ENCODE measurements at places on chromosomes 1 and 21.
A peak's percentile ranks its signal among the peaks of the same experiment; 100 is the strongest.

GRCh38 chr1:227938911-227939790 lies 8.6 kb downstream of the WNT9A start:
- no peak for DNase-seq

GRCh38 chr1:79373481-79374125 lies 367.1 kb upstream of the ADGRL4 start:
- no peak for DNase-seq

DNA sequence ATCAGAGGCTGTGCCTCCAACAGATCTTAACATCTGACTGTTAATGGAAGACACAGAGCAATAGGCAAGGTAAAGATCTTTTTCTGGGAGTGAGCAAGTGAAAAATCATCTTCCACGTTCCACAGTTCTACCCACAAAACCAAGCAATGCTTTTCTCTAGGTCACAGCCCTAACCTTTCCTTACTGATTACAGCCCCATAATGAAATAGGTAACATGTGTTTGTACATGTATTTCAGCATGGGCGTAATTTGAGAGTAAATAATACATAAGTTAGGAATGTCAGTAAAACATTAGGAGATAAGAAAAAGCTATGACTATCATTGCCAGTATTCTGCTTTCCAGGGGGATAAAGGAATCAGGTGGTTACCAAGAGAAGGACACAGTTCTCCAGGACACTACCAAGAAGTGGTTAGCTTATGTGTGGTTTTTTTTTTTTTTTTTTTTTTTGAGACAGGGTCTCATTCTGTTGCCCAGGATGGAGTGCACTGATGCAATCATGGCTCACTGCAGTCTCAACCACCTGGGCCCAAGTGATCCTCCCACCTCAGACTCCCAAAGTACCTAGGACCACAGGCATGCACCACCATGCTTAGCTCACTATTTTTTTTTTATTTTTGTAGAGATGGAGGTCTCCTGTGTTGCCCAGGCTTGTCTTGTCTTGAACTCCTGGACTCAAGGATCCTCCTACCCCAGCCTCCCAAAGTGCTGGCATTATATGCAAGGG lies 72.0 kb downstream of the DAP3 start:
- DNase-seq: no peak

GRCh38 chr1:180053594-180054567 lies 99.3 kb downstream of the CEP350 start:
- no peak for DNase-seq

- no peak for DNase-seq
These were observed 102.0 kb upstream of the COA6 start for GRCh38 chr1:234271243-234271606.

GRCh38 chr1:209613400-209614150 lies 30.1 kb downstream of the CAMK1G start:
- no peak for DNase-seq

DNA sequence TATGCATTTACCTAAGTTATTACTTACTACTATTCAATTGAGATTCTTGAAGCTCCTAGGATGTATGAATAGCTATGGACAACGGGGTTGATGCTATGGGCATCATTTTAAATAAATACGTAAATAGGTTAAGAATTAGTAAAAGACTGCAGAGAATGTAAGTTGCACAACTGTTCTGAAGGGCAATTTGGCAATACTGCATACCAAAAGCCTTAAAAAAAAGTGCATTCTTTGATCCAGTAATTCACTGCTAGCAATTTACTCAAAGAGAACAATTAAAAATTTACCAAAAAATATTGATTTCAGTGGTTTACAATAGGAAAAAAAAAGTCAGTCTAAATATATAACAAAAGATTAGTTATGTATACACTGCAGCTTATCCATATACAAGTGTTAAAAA lies 3.5 kb downstream of the ARPC5 start:
- no peak for DNase-seq

- no peak for DNase-seq
These were observed 3.5 kb downstream of the PPM1J start for GRCh38 chr1:112711670-112712069.

DNA sequence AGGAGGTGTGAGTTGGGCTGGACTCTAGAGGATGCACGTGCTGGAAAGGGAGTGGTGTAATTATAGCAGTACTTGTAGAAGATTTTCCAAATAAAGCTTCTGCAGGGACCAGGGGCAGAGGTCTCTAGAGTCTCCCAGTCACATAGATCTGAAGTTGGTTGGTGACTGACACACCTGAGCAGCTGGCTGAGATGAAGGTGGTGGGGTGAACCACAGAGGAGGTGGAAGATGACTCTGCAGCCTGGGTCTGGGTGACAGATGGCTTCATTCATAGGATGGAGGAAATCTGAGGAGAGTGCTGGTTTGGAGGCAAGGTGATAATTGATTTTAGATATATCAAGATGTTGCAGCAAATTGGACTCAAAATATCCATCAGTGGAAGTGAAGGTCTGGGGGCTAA lies 178.9 kb upstream of the IVNS1ABP start:
- DNase-seq: no peak

DNA sequence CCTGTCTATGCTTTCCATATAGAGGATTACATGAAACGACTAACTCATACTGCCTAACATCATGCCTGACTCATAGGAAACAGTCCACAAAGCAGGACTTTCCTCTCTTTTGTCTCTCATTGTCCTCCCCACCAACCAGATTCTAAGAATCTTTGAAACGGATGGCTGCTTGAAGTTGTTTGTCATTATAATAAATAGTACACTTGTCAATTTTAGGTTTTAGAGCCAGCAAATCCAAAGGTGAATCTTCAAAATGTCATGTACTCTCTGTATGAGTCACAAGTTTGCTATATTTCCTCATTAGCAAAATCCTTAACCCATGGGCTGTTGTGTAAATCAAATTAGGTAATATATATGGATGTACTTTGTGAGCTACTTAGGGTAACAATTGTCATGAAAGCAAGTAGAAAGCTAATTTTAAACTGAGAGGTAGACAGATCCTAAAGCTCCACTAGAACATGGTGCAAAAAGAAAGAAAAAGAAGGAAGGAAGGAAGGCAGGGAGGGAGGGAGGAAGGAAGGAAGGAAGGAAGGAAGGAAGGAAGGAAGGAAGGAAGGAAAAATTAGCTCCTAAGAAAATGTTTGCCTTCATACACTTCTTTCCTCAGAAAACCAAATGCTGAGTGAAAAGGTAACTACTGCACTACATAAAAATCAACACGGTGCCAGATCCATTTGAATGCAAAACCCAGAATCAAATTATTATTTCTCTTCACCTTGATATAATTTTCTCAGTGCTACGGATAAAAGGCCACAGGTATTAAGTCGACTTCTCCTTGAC lies 129.5 kb upstream of the PRMT6 start:
- DNase-seq: no peak

GRCh38 chr1:208868554-208868953 lies 624.4 kb upstream of the PLXNA2 start:
- no peak for DNase-seq

- no peak for DNase-seq
These were observed 79.2 kb downstream of the MAN1C1 start for GRCh38 chr1:25695771-25696311.

- no peak for DNase-seq
These were observed 204.8 kb downstream of the SETD4 start for GRCh38 chr21:35855484-35855883.

- DNase-seq: no peak
These were observed 8.4 kb upstream of the SLC19A1 start for GRCh38 chr21:45550522-45551210.

GRCh38 chr1:77899647-77900320 lies 11.4 kb downstream of the NEXN start:
- DNase-seq: no peak

DNA sequence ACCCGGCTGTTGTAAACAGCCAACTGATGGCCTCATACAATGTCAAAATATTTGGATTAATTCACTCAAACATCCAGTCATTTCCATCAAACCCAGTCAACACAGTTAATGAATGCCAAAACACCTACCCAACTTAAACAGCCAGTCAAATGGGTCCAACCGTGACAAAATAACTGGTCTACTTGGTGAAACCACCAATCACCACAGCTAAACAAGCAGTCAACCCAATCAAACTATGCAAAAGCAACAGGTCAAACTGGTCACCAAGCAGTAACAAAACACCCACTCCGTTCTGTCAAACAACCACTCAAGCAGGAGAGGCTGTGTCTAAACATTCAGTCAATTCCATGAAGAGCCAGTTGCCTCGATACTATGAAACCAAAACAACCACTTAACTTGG lies 119.2 kb downstream of the FOXD2 start:
- DNase-seq: no peak

DNA sequence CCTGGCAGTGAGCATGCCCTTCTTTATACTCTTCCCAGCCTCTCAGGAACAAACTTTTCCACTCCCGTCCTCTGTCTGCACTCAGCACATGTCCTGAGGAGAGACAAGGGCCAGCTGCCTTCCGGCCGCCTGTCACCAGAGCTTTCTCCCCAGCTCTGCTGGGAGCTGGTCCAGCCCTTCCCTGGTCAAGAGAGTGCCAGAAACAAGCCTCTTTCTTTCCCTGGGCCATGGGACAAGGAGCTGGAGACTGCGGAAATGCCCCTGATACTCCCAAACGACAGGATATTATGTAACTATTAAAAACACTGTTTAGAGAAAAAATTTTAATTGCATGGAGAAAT lies 10.4 kb downstream of the LAMB3 start:
- no peak for DNase-seq

DNA sequence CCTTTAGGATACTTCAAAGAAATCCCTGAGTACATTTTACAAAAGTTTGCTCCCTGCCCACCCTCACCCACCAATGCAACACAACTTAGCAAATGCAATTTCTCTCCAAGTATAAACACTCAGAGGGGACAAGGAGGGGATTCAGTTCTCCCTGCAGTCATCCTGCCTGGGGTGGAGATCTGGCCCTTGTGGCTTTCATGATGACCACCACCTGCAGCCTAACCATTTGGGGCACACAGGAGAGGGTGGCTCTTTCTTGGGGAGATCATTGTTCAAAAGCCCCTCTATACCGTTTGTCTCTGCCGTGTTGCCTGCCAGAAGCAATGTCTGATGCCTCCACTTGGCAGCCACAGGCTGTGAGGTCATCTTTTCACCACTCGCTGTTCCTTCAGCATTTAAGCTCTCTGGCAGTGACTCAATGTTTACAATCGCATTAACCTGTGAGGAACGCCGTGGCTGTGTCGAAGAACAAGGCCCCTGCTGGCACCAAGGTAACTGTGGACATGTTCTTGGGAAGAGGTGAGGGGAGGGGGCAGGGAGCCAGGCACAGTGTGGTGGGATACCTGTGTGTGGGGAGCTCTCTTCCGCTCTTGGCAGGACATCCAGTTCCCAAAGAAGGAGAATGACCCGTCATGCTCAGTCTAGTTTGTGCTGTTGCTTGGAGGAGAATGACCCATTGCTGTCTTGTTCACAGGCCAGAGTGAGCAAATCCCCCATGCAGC lies 103.9 kb upstream of the DUSP10 start:
- no peak for DNase-seq

DNA sequence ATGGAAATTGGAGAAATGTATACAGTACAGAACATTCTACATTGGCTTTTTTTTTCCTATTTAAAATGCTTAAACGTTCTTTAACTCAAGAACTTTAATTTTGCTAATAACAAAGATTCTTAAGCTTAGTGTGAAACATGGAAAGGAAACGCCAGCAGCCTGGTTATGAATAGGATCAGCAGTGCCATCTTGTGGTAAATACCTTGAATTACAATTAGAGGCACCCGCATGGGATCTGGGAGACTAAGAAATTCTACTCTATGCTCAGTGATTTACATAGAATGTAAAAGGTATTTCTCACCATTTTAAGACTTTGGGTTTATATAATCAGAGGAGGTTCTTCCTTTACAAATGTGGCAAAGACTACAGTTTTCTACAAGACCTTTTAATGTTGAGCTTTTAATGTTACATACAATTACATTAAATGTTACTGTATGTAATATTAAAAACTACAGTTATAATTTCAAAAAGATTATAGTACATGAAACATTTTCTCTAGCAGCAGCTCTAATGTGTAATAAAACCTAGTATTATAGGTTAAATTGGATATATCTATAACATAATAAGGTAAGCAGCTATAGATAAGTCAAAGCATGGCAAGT lies 32.1 kb upstream of the APOBEC4 start:
- peak; percentile 76 for DNase-seq

- no peak for DNase-seq
These were observed 41.3 kb upstream of the SLC44A3 start for GRCh38 chr1:94778808-94779207.

Measured in NCI-H1694 treated with DMSO at 0.1 percent for 48 hours (cell line).